ENCODE measurements at places on chromosomes 3 and 15. TPM values are rescaled to one million over a fixed set of nuclear protein-coding genes. Genes with fewer than 3 reads are reported as not detected.

- no peak for DNase-seq
- no peak overlapping the region for H3K27ac ChIP-seq
- H3K27me3 ChIP-seq: no peaks in the 10 kb centered on the region
- no peaks in the 10 kb centered on the region for H3K4me1 ChIP-seq
- no peaks in the 10 kb centered on the region for H3K36me3 ChIP-seq
Observed at GRCh38 chr3:55631766-55632331, 144.7 kb upstream of the WNT5A start.

DNA sequence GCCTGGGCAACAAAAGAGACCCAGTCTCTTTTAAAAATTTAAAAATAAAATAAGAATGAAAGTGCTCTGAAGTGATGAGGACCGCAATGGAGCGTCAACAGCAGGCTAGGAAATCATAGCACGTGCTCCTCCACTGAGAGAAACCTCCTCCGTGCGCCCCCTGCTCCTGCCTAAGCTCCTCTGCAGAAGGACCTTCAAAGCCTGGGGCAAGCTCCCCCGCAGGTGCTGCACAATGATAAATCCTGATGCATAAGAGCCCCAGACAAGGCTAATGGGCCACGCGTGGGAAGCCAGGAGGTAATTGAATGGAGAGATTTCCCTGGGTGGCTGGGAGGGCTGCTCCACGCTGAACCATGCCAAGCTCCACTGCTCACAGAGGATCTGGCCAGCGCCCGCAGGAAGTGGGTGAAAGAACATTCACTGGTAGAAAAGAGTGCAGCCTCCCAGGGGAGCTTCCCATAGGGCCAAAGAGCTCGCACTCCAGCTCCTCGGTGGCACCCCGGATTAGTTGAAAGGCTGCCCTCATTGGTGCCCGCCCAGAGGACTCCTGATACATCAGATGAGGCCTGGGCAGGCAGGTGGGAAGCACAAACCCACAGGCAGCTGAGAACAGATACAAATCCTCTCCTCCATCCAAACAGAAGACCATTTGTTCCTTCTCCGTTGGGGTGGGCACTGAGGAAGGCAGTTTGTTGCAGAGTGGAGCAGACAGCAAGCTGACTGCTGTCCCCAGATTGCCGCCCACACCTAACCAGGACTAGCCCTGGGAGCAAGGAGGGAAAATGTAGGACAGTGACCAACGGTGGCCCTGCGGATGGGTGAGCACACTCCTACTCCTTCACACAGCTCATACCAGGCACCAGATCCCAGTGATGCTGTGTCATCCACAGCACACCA is 52.5 kb downstream of the CPN2 start:
- H3K4me3 ChIP-seq: no peak overlapping the region
- H3K36me3 ChIP-seq: no peaks in the 10 kb centered on the region
- no peak for DNase-seq
- H3K27ac ChIP-seq: no peak overlapping the region

GRCh38 chr3:46895204-46895660 is 17.7 kb downstream of the PTH1R start:
- H3K27ac ChIP-seq: no peak overlapping the region
- H3K27me3 ChIP-seq: no peaks in the 10 kb centered on the region
- H3K4me3 ChIP-seq: no peak overlapping the region
- peak; percentile 52 for DNase-seq

Gene LTF
- not detected for total RNA-seq

Gene COL7A1
- total RNA-seq: 40.0 TPM

Gene CNTN3
- total RNA-seq: not detected

Gene OR5K2
- not detected for total RNA-seq

Gene TMEM42
- total RNA-seq: 12.7 TPM
